Amniotic epithelial cell (primary cell): ENCODE measurements at places on chromosomes 6 and 20.

- no peak for DNase-seq
Measured at GRCh38 chr6:149646599-149646998, 1.9 kb downstream of the KATNA1 start.

GRCh38 chr6:118889163-118889562, 4.8 kb upstream of the ASF1A start:
- no peak for DNase-seq

DNA sequence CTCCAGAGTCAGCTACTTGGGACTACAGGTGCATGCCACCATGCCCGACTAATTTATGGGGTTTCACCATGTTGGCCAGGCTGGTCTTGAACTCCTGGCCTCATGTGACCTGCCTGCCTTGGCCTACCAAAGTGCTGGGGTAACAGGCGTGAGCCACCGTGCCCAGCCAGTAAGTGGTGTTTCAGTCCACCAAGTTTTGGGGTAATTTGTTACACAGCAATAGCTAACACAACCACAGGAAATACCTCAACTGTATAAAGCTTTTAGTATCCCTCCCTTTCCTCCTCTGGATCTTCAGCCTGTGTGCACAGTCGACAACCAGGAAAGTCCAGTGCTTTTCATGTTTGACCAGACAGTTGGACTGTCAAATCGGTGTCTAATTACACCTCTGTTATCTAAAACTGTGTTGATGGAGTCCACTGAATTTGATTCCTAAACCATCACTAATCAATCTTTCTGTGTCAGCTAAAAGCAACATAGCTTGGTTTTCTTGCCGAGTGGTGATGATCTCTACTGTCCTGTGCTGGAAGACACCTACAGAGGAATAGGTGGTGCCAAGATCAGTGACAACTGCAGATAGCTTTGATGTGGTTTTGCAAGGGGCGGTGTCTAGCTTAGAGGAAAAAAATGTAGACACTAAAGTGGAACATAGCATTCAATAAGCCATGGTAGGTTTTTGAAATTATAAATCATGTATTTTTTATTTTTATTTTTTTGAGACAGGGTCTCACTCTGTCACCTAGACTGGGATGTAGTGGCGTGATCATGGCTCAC, 22.2 kb upstream of the ZBTB2 start:
- DNase-seq, result no peak

DNA sequence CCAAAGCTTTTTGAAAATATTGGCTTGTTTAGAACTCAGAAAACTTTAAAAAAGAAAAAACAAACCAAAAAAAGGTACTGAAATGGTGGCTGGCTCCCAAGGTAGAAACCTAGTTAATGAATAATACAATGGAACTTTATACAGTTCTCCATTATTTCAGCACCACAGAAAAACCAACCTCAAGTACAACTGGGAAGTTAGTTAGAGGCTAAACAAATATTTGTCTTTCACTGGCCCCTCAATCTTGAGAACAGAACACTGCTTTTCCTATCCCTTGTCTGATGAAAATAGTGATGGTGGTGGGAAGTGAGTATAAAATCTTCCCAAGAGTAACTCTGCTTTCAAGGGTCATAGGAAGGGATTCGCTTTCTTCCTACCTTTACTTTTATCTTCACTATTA, 126.5 kb downstream of the REV3L start:
- no peak for DNase-seq

- no peak for DNase-seq
Measured at GRCh38 chr6:156618600-156619205, 158.5 kb upstream of the ARID1B start.

- DNase-seq, result peak; percentile 79
Measured at GRCh38 chr6:134175532-134176263, 123.3 kb upstream of the SLC2A12 start.

DNA sequence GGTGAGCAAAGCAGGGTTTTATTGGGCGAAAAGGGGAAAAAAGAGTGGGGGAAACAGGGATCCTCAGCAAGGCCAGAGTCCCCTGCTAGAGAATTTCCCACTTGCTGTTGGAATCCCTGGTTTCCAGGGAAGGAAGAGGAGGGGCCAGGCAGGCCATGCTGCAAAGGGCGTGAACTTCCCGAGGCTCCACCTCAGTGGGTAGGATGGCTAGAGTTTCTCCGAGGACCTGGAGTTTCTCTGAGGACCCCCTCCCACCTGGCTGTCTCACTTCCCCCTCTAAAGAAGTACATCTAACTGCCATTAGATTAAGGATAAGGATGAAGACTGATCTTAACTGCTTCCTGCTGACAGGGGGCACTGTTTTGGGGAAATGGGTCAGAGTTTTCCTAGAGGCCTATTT, 1239.3 kb upstream of the GJE1 start:
- DNase-seq, result no peak

GRCh38 chr6:37686111-37686510, 11.6 kb downstream of the MDGA1 start:
- DNase-seq, result peak; percentile 20

DNA sequence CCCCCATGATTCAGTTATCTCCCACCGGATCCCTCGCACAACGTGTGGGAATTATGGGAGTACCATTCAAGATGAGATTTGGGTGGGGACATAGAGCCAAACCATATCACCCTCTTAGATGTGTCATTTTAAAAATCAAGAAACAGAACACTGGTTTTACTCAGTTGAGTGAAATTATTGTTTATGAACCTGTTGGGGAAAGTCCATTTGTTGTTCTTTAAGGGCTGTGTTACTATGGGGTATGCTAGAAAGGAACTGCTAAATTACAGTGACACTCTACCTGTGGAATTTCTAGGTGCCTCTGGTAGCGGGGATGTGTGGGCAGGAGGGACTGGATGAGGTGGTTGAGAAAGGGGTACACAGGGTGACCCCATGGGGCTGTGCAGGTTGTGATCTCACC, 28.9 kb downstream of the STX11 start:
- DNase-seq, result no peak

GRCh38 chr6:70166088-70166958, 136.6 kb downstream of the COL9A1 start:
- DNase-seq, result peak; percentile 11

DNA sequence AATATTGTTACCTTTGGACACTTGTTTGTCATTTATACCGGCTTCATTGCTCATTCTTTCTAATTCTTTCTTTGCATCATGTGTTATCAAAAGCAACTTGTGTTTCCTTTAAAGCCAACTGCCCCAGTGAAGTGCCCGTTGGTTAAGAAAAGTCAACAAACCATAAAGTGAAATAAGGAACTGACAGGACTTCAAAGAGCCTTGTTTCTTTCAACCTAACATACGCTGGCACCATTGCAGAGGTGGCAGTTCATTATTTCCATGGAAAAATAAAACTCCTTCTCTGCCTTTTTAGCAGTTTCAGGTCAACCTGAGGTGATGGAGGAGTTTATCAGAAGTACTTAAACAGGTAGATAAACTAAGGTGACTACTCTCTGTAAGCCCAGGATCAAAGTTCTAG, 28.8 kb downstream of the FERMT1 start:
- no peak for DNase-seq

GRCh38 chr6:143336446-143337152, 113.9 kb downstream of the ADAT2 start:
- DNase-seq, result no peak
